T-helper 1 cell (primary cell): ENCODE measurements at places on chromosomes 5 and 9.

GRCh38 chr5:14777187-14777586 lies 94.4 kb downstream of the ANKH start:
- no peak for DNase-seq

DNA sequence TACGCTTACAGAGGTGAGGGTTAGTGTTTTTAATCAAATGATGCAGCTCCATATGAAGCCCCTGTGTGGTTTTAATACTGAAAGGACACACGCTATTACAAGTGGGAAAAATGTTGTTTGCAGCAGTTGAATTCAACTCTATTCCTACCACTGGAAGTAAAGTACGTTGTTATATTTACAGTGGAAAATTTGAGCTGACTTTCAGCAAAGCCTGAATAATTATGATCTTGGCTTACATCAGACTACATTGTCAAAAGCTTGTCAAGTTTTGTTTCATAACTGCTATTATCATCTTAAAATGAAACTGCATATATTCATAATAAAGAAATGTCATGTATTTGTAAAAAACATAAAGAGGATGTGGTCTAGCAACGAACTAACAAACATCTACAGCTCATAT lies 818.5 kb downstream of the SEMA5A start:
- DNase-seq: no peak

- no peak for DNase-seq
Observed at GRCh38 chr5:56692359-56693219, 122.8 kb upstream of the MAP3K1 start.

GRCh38 chr9:127419348-127419747 lies 4.8 kb upstream of the ZNF79 start:
- no peak for DNase-seq

DNA sequence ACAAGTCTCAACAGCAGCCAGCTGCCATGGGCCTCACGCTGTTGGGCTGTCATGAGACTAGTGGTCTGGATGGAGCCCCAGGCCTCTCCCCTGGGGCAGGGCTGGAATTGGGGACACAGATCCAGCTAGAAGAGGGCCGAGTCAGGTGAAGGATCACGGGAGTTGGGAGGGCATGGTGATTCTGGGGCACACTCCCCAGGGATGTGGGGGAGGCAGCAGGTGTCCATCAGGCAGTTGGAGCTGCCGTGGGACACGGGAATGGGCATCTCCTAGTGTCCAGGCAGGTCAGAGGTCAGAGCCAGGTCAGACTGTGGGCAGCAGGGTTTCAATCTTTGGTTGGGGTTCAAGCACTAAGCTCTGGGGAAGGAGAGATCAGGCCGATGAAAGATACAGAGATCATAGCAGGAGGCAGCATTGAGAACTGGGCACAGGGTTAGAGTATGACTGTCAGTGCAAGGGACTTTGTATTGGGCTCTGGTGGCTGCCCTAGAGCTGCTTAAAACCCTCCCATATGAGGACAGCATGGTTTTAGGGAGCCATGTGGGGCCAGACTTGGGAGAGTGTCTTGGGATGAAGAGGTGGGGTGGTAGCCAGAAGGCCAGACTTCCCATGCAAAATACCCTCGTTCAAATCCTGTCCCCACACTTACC lies 59.2 kb downstream of the ARHGEF37 start:
- no peak for DNase-seq

GRCh38 chr5:67093279-67093678 lies 103.3 kb downstream of the CD180 start:
- DNase-seq: no peak

DNA sequence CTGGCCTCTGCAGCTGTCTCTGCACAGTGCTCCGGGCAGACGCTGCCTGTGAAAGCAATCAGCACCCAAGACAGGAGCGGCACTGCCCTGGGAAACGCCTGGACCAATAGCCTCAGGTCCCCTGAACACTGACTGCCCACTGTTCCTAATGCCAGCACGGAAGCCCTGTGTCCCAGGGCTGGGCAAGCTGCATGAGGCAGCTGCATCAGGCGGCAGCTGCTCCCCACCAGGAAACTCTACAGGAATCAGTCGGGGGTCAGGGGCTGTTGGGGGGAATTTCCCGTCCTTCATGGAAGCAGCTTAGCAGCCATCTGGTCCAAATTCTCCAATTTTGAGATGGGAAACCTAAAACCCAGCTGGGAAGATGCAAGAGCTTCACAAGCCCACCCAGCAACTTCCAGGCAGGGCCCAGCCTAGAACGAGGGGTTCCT lies 118.6 kb downstream of the VAV2 start:
- DNase-seq: no peak

DNA sequence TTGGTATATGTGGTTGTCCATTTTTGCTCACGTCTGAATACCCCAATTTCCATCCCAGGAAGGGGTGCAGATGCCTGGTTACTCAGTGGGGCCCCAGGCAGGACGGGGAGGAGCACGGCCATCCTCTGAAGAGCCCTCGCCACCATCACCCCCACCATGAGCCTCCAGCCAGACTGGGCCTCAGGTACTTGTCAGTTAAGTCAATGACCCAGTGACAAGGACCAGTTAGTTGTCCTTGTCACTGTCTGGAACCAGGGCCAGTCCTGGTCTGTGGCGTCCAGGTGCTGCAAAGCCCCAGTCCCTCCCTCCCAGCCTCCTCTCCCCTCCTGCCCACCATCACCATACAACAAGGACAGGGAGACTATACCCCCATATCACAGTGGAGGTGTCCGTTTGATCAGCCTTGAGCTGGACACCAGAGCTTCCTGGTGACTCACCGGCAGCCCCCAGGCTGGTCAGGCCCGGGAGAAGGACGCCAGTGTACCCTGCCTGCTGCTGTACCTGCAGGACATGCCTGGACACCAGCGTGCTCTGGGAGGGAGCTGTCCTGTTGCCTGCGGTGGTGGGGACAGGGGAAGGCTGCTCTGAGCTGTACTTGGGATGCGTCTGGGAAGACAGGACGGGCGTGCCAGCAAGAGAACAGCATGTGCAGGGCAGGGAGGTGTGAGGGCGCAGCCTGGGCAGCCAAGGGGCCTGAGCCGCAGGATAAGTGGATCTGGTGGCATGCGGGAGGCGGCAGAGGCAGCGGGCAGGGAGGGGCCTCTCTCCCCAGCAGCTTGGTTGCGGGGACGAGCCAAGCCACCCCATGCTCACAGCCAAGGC lies 32.6 kb upstream of the TTLL11 start:
- DNase-seq: no peak

DNA sequence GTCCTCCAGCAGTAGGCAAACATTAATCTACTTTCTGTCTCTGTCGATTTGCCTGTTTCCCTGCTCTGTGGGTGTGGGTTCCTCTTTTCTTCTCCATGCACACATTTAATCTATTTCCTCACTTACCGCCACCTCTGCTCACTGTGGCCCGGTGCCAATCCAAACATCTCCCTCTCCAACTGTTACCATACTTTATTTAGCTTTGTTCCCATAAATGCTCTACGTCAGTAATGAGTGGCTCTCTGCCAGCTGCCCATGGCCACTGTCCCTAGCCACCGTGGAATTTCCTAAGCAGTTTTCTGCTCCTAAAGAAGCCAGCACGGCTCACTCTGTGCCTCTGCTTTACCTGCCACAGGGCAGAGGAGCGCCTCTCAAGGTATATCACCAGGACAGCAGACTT lies 19.5 kb upstream of the GOLPH3 start:
- no peak for DNase-seq

GRCh38 chr9:13131416-13131815 lies 148.1 kb downstream of the MPDZ start:
- no peak for DNase-seq

DNA sequence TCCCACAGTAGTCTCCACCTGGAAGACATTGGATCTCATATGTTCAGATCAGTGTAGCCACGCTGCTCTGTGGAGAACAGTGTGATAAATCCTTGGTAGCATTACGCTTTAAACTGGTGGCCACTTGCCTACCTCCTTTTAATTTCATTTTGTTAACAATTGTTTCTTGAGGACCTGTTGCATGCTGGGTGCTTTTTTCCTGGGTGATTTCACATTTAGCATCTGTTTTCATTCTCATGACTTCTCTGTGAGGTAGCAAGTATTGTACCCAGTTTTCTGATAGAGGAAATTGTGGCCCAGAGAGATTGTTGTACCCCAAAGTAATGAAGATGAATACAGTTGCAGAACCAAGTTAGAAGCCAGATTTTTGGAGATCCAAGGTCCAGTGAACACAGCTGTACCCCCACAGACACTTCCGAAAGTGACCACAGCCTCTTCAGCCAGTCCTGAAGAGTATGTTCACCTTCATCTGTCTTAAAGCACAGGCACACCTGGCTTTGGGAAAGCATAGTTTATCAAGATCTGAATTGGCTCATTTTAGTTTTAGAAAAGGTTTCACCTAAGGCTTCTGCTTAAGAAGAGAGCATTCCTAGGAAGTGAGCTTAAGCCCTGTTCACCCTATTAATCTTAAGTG lies 75.2 kb downstream of the F2RL2 start:
- no peak for DNase-seq

- DNase-seq: no peak
Observed at GRCh38 chr5:155229135-155229534, 215.6 kb downstream of the KIF4B start.

DNA sequence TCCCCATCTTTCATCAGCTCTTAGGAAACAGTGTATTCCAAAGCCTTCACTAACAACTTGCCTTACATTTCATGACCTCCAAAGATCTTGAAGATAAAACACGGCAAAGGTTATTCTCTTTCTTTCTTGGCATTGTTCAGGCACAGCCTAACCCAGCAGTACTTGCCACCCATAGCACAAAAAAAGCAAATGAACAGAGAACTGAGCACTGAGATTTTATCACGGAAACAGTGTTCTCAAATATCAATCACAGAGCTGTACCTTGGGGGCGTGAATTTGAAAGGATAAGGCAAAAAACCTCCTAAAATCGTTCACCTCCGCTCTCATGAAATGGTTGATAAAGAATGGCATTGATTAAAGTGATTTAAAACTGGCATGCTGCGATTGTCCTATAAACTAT lies 16.9 kb upstream of the KCNV2 start:
- no peak for DNase-seq

DNA sequence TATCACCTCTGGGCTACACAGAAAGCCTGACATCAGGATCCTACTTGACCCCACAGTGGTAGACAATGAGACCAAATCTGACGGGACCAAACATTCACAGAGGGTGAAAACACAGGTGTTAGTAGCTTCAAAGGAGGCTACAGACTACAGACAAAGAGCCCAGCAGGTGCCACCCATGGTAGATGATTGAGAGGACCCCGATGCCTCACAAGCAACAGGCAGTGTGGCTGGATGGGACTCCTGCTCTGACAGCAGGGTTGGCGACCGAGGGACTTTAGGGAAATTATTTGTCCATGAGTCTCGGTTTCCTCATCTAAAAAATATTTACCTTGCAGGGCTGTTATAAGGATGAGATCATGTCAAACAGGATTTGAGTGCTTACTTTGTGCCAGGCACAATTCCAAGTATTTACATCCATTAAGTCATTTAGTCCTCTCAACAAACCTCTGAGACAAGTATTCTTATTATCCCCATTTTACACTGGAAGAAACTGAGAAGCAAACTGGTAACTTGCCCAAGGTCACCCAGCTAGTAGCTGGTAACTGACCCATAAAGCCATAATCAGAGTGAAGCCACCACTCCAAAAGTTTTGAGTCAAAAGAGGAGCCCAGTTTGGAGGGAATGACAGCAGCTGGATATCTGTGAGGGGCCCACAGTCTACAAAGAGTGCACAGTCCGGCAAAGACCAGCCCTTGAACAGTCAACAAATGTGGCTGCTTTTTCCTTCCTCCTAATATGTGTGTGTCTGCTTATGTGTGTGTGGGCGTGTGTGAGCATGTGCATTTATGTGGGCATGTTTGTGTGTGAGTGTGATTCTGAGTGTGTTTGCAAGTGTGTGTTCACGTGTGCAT lies 502.0 kb downstream of the BNC2 start:
- DNase-seq: no peak

GRCh38 chr9:79592726-79593493 lies 21.1 kb downstream of the TLE4 start:
- peak; percentile 67 for DNase-seq

DNA sequence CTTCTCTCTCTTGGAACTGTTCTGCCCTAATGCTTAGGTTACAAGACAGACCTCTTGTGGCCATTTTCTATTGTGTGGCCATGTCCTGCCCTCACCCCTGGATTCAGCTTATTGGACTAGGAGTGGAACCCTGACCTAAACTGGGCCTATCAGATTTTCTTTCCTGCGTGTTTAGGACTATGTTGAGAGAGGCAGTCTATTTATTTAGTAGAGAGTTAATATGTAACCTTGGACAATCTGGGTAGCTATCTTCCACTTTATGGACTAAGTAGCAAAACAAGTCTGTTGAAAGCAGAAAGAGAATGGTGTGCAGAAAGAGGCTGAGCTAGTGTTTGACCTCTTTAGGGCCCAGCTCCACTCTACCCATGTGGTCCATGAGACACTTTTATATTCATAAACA lies 82.6 kb upstream of the SMIM32 start:
- no peak for DNase-seq

- DNase-seq: no peak
Observed at GRCh38 chr5:180821538-180821937, 18.9 kb upstream of the MGAT1 start.

DNA sequence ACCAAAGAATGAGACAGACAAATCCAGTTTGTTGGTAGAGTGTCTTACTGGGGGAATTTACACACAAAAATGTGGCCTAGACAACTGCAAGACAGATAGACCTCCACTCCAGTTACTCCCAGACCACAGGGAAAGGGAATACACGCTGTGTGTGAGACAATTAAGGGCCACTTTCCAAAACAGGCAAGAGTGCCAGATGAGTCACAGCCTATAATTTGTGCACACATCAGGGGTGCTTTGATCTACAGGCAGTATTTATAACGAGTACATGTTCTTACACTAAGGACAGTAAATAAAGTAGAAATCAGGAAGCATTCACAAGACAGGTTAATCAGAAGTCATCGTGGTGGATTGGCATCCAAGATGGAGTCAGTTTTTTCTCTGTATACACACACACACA lies 114.8 kb downstream of the ZNF622 start:
- no peak for DNase-seq

DNA sequence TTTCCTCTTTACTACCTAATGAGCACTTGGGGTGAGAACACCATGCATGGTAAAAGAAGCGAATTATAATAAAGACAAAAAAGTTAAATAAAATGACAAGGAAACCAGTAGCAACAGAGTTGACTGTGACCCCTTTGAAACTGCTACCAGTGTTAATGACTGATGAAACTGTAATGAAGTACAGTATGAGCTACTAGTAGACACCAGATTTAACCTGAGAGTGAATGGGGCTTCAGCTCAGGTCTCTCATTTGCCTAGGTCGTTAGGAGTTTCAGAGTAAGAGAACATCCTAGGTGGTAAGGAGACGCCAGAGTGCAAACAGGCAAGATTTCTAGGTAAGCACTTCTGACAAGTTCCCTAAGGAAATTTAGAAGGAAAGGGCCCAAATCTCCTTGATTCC lies 346.4 kb downstream of the BNC2 start:
- DNase-seq: no peak

DNA sequence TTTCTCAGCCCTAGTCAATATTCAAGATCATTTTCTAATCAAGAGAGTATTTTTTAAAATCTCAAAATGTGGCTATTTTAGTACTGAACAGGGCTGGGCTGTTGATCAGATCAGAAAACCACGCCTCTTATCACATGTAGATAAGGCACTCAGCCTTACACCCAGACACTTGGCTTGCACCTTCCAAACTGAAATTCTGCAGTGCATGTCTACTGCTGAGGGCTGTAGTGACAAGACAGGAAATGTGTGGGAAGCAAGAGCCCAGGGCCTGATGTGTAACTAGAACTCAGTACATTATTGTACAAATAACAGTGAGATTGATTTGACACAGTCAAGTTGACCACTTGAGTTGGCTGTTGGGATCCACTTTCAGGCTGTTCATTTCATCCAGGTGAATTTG lies 48.6 kb downstream of the UBE2QL1 start:
- no peak for DNase-seq

GRCh38 chr9:136550439-136551289 lies 4.8 kb upstream of the NOTCH1 start:
- DNase-seq: no peak
